Activated T-helper 9 cell treated with anti-CD3 and anti-CD28 coated beads, Interleukin-2, amount 50 U/mL, for 16 hours (primary cell): ENCODE measurements at places on chromosomes 5 and 9.

DNA sequence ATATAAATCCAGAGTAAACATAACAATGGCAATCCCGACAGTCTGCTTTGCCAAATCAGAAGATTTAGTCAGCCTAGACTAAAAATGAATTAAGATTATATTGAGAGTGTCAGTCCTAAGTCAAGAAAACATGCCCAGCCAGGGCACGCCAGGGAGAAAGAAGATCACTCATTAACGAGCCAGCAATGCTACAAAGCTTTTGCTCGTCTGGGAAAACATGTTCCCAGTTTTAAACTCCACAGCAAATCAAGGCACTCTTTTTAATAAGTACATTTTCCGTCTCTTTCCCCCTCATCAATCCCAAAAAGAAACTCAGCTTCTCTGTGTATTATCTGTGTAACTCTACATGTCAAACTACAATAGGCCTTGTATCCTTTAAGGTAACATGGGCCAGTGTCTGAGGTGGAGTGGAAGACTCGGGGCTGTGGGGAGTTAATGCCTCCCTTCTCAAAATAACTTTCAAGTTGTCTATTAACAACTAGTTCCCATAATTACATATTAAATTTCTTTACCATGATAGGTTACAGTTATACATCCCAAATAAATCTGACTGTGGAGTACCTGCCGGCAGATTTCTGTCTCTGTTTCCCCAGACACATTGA is 40.9 kb downstream of the NFIB start:
- no peak for DNase-seq

DNA sequence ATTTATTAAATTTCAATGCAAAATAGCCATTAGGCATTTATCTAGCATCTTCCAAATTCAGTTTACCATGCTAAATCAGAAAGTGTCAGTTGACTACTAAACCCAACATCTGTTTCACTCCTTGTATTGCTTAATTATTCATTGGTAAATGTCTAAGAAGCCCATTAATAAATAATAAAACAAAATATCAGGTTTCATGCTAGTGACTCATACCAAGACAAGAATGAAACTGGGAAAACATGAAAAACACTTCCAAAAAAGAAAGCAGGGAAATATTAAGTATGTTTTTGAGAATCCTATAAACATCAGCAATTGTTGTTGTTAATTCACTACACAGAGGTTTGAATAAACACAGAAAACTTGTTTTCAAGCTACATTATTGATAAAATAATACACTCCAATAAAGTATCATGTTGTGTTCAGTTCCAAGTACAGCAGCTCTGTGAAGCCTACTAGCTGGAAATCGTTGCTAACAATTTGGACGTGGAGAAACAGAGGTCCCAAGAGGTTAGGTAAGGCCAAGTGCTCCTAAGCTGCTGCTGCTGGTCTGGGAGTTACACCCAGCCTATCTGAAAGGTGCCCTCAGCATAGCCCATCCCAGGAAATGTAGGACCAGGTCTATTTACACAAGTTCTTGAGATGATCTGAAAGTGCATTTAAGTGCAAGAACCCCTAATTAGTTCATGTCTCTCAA is 78.8 kb downstream of the GNAQ start:
- DNase-seq: no peak

DNA sequence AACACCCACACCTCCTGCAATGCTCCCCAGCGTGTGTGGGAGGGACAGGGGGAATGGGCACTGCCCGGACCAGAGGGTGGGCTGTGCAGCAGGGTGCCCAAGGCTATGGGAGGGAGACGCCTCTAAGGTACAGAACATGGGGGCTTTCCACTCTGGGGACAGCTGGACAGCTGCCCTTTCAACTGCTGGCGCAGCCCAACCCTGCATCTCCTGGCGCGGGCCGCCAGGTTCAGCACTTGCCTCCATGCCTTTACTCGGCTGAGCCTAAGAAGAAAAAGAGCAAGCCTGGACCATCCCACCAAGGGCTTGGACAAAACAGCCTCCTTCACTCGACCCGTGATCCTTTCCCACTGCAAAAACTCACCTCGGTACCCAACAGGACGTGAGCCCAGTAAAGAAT is 15.0 kb downstream of the AK8 start:
- DNase-seq: no peak

GRCh38 chr9:110143950-110144545 is 63.9 kb downstream of the C9orf152 start:
- DNase-seq: no peak

DNA sequence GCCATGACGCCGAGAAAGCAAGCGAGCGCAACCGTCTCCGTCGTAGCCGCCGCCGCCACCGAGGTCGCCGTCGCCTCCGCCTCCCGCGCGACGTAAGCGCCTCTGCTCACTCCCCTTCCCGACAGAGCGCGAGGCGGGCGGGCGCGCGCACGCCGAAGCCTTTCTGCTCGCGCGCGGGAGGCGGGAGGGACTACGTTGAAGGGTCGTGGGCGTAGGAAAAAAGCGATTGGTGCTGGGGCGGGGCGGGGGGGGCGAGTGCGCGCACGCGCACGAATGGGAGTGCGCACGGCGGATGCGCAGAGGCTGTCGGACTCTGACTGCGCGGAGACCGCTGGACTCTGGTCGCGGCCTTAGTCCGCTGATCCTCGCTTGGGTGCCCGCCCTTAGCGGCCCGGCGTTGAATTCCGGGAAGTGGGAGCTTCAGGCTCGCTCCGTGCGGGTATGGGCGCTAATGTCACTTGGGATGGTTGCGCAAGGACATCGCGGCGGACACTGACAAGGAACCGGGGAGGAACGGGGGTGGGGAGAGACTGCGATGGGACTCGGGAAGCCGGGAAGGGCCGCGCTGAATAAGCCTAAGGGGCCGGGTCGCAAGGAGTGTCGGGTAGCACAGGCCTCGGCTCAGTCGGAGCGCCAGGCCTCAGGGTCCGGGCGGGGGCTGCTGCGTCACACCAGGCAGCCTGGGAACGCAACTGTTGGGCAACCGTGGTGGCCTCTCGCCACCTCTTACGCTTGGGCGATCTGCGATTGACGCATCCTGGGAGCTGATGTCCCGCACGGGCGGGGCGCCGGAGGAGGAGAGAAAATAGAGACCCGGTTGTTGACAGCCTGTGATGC is at the start of gene CHD1:
Gene CHD1 (minus strand): TSS at position 135 of the 837 bp plus-strand sequence. CDS start 2,621 bp downstream, outside the sequence.
- DNase-seq: peak; percentile 92

- DNase-seq: no peak
These were observed 17.3 kb downstream of the EXOC3 start for GRCh38 chr5:460273-460625.

GRCh38 chr5:102971676-102972293 is 148.2 kb downstream of the GIN1 start:
- DNase-seq: no peak
